ENCODE measurements at places on chromosomes 1 and 21.

DNA sequence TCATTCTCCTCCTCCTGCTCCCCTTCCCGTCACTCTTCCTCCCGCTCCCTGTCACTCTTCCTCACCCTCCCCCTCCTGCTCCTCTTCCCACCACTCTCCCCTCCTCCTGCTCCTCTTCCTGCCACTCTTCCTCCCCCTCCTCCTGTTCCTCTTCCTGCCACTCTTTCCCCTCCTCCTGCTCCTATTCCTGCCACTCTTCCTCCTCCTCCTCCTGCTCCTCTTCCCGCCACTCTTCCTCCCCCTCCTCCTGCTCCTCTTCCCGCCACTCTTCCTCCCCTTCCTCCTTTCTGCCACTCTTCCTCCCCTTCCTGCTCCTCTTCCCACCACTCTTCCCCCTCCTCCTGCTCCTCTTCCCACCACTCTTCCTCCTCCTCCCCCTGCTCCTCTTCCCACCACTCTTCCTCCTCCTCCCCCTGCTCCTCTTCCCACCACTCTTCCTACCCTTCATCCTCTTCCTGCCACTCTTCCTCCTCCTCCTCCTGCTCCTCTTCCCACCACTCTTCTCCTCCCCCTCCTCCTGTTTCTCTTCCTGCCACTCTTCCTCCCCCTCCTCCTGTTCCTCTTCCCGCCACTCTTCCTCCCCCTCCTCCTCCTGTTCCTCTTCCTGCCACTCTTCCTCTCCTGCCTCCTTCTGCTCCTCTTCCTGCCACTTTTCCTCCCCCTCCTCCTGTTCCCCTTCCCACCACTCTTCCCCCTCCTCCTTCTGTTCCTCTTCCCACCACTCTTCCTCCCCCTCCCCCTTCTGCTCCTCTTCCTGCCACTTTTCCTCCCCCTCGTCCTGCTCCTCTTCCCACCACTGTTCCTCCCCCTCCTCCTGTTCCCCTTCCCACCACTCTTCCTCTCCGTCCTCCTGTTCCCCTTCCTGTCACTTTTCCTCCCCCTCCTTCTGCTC is 28.7 kb upstream of the ARTN start:
- DNase-seq: no peak

- no peak for DNase-seq
Observed at GRCh38 chr1:178960482-178961240, 65.0 kb upstream of the FAM20B start.

GRCh38 chr1:95257758-95258157 is 23.7 kb downstream of the RWDD3 start:
- no peak for DNase-seq

DNA sequence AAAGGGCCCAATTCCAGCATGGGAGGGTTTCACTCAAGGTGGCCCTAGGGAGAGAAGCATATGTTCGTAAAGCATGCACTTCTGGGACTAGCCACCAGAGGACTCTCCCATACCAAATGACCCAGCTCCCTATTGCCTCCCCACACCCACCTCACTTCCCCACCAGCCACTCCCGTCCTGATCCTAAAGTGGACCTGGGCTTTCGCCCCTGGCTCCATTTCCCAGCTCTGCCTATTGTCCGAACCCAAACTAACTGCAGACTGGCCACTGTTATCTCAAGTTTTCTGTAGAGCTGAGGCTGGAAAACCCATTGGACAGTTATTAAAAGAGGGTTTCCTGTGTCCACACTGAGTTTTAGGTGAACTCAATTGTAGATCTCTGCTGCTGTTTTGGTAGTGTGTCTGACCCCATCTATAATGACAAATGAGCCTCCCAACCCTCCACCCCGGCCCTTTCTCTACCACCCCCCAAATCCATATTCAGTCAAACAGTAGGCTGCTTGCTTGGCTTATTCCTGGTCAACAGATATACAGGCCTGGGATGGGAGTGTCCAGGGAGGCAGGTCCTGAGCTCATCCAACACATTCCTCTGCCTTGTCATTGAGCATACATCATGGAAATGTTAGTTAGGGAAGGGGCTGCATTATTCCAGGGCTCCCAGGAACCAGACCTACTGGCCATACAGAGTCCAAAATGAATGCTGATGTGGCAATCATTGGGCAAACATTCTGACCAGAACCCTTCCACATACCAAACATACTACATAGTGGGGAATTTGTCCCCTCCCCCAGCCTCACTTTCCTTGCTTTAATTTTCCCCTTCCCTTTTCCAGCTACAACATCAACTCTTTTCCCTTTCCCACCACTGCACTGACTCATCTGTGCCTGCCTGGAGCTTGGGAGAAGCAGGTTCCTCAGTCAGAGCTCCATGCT is 59.2 kb downstream of the ABCA4 start:
- no peak for DNase-seq

DNA sequence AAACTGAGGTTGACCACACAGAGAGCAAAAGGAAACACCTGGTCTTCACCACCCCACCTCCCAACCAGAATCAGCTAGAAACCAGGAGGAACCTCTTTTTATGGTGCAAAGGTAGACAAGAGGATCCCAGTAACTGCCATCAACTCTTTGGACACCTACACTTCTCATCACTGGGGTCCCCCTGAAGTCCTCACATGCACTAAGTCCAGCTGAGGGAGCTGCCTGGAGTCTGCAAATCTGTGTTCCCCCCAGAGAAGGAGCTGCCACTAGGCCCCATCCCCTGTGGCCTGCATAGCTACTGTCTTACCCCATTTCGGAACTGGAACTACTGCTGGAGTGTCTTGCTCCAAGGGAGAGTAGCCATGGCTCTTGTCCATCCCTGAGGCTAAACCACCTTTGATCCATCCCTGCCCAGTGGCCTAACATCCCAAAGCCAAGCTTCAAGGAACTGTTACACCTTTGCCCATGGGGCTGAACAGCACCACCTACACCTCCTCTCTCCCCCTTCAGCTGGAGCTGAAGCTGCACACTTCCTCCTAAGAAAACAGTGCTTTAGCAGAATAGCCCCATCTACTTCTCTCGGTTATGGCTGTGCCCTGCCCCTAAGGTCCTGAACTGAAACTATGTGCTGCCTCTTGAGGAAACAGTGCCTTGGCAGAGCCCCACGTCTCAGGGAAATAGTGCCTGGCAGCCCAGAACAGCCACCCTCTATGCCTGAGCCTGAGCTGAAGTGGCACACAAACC is 85.4 kb upstream of the CD53 start:
- no peak for DNase-seq

- DNase-seq: no peak
Observed at GRCh38 chr1:85427331-85427730, 37.6 kb downstream of the DDAH1 start.

- no peak for DNase-seq
Observed at GRCh38 chr1:101293461-101294051, 56.7 kb downstream of the S1PR1 start.

GRCh38 chr1:46401964-46402626 is 8.0 kb downstream of the FAAH start:
- DNase-seq: no peak

DNA sequence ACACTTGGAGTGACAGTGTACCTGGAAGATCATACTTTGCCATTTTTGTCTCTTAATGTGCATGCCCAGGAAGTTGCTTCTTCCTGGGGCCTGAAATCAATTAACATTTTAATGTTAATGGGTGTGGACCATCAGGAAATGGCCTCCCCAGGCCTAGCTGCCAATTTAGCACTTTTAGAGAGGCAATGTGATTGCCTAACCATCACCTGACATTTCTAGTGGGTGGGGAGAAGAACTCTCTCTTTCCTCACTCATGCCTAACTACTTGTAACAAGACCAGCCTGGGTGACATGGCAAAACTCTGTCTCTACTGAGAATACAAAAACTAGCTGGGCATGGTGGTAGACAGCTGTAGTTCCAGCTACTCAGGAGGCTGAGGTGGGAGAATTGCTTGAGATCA is 549.0 kb upstream of the RGS18 start:
- no peak for DNase-seq

DNA sequence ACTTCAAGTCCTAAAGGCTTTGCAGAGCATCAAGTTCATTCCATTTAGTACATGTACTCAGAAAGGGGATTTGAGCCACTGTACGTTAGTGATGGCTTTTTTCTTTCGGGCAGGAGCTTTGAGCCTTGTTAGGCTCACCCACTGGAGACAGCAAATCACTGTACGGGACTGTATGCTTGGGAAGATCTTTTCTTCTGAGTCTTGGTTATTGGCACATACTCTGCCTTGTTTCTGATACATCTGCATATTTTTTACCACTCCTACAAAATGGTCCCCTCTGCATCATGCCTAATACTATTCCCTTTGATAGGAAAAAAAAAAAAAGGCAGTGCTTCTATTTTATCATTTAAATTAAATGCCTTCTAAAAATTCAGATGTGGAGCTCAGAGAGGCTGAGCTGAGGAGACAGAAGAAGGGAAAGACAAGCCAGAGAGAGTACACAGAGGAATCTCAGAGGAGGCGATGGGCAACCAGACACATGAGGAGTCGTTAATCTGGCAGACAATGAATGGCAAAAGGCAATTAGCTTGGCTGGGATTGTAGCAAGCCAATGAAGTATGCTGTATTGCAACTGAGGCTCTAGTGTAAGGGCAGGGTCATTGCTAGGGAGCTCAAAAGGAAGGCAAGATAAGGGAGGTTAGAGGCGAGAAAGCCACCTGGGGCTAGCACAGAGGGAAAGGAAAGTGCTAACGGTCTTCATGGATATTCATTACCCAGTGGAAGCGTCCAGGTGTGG is 39.4 kb downstream of the PHC2 start:
- DNase-seq: no peak

GRCh38 chr1:21302747-21303715 is 12.8 kb upstream of the ECE1 start:
- no peak for DNase-seq

DNA sequence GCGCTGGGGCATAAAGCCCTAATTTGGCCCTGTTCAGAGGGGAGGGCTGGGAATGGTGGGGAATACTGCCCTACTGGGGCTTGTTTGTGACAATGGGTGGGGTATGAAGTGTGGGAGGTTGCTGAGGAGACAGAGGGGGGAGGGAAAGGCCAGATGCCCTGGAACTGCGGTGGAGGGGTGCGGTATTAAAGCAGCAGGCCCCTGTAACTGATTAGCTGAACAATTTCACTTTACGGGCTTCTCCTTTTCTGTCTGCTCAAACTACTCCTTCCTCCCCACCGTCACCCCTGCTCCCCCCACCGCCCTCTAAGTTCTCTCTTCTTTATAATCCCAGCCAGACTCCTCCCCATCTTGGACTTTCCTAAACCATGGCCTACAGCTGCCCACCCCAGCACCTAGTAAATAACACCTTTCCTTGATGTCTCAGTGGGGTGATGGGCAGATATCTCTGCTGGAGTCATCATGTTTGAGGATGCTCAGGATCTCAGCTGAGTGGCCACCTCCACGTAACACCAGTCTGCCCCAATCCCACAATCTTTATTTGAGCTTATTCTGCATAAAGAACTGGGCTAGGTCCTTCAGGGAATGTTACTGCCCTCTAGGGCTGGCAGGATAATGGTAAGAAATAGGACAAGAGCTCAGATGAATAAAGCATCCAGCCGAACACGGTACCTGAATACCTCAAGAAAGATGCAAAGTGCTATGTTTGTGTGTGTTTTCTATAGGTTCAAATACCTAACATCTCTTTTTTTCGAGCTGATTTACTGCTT is 33.5 kb downstream of the XCL1 start:
- no peak for DNase-seq

DNA sequence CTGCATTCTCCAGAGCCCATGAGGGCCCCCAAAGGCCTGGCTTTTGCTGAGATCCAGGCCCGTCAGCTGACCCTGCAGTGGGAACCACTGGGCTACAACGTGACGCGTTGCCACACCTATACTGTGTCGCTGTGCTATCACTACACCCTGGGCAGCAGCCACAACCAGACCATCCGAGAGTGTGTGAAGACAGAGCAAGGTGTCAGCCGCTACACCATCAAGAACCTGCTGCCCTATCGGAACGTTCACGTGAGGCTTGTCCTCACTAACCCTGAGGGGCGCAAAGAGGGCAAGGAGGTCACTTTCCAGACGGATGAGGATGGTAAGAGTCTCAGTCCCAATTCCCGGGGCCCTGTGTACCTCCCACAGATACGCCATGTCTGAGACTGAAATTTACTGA is 39.1 kb downstream of the PTPRU start:
- DNase-seq: peak; percentile 36

GRCh38 chr21:33760641-33761440 is 118.5 kb downstream of the ITSN1 start:
- no peak for DNase-seq

GRCh38 chr1:21680918-21681317 is 11.8 kb upstream of the RAP1GAP start:
- no peak for DNase-seq

DNA sequence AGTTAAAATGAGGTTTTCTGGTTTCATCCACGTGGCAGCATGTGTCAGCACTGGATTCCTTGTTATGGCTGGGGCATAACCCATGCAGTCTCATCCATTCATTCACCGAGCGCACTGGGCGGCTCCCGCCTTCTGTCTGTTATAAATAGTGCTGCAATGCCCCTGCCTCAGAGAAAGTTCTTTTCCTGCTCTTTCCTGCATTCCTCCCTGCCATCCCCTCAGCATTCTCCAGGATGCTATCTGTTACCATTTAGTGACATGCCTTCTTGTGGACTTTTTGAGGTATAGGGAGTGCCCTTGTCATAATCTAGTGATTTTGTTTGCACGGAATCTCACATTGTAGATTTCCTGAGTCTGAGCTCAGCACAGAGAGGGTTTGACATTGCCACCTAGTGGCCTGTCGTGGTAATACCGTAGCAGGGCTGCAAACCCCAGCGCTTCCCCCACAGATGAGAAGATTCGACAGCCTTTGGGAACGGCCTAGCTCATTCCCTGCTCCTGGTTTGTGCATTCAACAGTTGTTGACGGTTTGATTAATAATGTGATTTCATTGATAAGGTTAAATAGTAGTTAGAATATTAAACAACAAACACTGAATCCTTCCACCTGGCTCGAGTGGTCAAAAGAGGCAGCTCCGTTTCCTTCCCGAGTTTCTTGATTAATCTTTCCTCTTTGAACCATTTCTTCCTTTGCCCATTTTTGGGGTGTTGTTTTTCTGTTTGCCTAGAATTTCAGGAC is 46.3 kb downstream of the UMODL1 start:
- DNase-seq: no peak

GRCh38 chr1:97038410-97038809 is 316.8 kb downstream of the PTBP2 start:
- DNase-seq: no peak

GRCh38 chr1:8390707-8391106 is 72.8 kb downstream of the SLC45A1 start:
- DNase-seq: no peak

DNA sequence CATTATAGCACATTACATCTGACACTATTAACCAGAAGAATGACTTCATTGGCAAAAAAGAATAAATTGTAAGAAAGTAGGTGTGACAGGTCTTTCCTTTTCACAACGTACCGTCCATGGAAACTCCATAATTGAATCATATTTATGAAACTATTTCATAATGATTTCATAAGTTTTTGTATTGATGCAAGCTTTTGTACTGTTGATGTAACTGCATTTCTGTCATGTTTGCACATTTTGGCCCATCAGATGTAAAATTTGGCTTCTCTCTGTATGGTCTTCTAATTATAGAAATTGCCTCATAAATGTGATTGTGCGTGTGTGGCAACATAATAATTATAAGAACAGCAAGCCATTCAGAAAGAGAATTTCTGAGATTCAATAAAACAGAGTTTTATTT is 180.7 kb upstream of the ZNHIT6 start:
- DNase-seq: no peak

- no peak for DNase-seq
Observed at GRCh38 chr1:170318736-170319135, 173.0 kb downstream of the NTMT2 start.

GRCh38 chr1:215375381-215375780 is 191.7 kb upstream of the KCTD3 start:
- DNase-seq: no peak

- peak; percentile 85 for DNase-seq
Observed at GRCh38 chr1:53982034-53982762, 35.8 kb downstream of the LDLRAD1 start.
